ENCODE measurements at places on chromosomes 3 and 15.

DNA sequence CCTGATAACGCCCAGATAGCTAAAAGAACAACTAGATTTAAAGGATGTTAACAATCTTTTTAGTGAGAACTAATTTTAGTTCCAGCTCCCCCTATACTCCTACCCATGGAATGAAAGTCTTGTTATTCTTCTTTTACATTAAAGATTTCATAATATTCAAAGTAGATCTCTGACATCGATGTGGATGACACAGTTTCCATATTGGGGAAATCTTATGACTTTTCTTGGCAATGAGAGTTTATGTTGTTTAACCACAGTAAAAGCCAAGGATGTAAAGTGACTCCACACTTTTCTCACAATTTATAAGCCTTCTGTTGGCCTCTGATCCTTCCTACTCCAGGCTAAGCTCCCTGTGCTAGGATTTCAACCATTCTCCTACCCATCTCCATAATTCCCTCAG is 332.6 kb upstream of the KCNMB2 start:
- no peak for DNase-seq

DNA sequence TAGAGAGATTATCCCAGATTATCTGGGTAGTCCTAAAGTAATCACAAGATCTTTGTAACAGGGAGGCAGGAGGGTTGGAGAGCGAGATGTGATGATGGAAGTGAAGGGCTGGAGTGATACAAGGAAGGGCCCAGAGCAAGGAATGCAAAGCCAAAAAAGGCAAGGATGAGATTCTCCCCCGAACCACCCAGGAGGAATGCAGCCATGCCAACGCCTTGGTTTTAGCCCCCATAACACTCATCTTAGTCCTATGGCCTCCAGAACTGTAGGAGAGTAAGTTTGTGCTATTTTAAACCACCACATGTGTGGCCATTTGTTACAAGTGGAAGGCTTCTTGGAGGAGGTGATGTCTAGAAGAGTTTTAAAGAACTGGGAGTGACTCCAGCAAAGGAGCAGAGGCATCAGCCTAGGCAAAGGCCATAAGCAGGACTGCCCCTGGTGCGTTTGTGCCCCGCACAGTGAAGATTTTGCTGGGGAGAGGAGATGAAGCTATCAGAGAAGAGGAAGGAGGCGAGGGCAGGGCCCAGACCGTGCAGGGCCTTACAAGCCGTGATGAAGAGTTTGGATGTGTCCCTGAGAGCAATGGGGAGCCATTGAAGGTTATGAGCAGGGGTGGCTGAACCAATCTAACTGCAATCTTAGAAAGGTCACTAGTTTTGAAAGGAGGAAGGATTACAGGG is 25.3 kb upstream of the CORO2B start:
- DNase-seq, result no peak

DNA sequence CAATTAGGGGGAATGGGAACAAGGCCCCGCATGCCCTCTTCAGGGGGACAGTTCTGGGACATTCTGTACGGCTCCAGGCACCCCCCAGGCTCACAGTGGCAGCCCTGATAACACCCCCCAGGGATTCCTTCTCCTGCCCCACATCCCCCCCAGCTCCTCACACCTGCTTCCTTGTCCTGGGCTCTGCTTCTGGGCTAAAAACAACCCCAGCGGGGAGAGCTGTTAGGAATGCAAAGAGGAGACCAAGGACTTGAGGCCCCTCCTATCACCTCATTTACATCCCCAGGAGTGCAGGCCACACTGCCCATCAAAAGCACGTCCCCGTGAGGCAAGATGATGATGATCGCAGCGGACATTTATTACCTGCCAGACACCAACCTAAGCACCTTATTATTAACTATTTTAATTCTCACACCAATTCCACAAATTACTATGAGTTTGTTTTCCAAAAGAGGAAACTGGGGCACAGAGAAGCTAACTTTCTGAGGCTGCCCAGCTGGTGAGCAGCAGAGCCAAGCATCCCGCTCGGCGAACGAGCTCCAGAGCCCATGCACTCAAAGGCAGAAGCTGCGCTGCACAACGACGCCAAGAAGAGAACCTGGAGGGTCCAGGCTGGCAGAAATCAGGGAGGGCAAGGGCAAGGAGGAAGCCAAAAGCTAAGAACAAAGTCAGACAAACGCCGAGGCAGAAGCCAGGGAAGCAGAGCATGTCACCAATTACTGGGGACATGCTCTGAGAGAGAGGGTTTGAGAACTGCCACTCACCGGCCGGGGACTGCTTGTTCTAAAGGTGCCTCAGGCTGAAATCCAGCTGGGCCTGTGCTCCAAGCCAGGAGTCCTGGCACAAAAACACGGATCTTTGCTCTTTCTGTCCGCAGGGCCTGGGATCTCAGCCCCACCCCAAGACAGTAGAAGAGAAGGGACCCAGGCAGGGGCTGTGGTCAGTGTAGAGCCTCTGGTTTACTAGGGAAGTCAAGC is 76.2 kb upstream of the NSMCE3 start:
- DNase-seq, result no peak

- no peak for DNase-seq
Observed at GRCh38 chr3:123553536-123553935, 31.3 kb downstream of the HACD2 start.

- DNase-seq, result no peak
Observed at GRCh38 chr3:127411083-127411727, 123.4 kb upstream of the PRR20G start.

GRCh38 chr3:64909757-64910467 is 222.1 kb upstream of the ADAMTS9 start:
- no peak for DNase-seq

DNA sequence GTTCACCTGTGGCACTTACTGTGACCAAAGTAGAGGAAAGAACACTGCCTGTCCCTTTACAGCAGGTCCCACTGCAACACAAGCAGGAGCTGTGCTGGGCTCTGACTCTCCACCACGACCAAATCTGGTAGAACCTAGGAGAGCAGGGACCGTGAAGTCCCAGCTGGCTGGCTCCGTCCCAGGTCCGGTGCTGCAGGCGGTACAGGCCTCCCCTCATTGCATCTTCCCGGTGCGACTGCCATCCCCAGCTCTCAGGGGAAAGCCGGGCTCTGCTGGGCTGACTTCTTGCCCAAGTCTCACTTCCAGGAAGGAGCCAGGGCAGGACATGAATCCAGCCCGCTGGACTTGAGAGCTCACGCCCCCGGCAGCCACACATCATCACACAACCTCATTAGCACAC is 33.8 kb downstream of the RGMA start:
- DNase-seq, result no peak

- DNase-seq, result no peak
Observed at GRCh38 chr15:95142531-95142930, 911.2 kb downstream of the MCTP2 start.

DNA sequence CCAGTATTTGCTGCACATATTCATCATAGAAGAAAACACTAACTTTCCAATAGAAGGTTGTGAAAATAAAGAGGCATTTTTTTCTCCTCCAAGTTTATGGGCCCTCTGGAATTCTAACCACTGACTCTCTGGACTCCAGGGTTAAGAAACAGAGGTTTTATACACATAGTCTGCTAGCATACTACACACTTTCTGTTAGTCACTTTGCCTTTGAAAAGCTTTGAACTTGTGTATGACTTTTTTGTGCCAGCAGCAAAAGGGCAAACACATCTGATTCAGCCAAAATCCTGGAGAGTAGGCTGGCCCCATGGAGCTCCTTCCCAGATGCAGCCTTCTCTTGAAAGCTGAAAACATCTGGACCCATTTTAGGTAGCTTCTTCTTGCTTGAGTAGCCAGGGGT is 6.2 kb downstream of the ZIC4 start:
- no peak for DNase-seq

GRCh38 chr3:102169915-102170479 is 264.8 kb upstream of the ZPLD1 start:
- DNase-seq, result no peak

DNA sequence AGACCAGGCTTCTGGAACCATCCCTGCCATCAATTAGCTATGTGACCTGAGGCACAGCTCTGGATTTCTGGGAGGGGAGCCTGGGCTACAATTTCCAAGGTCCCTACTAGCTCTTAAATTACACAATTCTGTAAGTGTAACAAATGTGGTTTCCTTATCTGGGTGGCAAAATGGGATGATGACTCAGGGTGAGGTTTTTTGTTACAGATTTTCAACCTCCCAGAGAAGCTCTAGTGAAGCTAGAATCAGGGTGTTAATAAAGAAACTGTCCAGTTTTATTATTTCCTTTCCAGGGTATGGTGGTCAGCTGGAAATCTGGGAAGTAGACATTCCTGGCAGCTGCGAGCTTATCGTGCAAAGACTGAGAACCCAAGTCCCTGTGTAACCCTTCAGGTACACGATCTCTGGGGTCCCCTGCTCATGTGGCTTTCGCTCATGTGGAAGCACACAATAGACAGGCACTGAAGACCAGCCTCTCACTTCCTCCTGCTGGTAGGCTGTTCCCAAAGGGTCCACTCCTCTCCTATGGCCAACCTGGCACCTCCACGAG is 7.3 kb downstream of the RAB27A start:
- DNase-seq, result no peak

- no peak for DNase-seq
Observed at GRCh38 chr3:168582503-168582902, 486.8 kb upstream of the GOLIM4 start.

DNA sequence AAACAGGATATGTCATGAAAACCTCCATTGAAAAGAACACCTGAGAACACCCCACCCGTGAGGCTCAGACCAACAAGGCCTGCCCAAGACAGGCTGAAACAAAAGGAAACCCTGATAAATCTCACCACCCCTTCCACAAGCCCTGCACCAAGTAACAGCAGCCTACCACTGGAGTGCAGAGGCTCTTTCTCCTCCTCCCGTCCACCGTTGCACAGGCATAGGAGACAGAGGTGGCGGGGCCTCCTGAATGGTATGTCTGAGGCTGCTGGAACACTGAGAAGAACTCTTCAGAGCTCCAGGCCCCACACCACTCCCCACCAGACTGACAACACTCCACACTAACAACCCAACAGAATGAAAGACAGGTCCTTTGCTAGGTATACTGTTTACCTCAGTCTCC is 21.4 kb downstream of the CHDH start:
- DNase-seq, result no peak

DNA sequence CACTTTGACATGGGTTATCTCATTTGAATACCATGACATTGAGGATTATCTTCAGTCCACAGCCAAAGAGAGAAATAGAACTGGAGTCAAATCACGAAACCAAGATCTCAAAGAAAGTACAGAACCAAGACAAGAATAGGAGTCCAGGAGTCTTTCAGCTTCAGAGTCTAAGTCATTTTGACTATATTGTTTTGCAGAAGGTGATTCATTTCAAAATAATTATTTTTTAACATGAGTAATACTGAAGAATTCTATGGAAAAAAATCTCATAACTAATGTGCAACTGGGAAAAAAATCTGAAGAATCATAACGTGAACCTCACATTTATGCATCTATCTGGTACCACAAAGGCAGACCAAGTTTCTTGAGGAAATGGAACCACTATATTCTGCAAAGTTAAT is 60.3 kb downstream of the UBE3A start:
- no peak for DNase-seq

- no peak for DNase-seq
Observed at GRCh38 chr3:185912512-185912911, 25.3 kb downstream of the TRA2B start.
